ENCODE measurements at places on chromosomes 3 and 15.

DNA sequence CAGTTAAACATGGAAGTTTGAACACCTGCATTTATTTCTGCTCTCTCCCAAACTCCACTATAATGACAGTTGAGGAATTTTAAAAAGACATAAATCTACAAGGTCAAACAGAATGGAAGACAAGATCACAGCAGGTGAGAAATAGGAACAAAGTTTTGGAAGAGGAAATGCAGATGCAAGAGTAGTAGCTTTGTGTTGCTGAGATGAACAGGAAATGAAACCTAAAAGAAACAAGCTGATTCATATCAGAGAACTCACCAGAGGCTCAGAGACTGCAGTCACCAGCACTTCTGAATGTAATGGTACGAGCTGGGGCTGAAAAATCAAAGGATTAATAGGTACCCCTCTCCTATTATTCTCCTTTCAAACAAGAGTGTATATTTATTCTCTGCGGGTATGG, 459.9 kb downstream of the RAP2B start:
- peaks cover 62% of the 10 kb centered on the region for H3K4me1 ChIP-seq
- H3K36me3 ChIP-seq: peaks cover 15% of the 10 kb centered on the region
- peak overlapping the region; percentile 91 for H3K27ac ChIP-seq
- no peaks in the 10 kb centered on the region for H3K27me3 ChIP-seq

- H3K27ac ChIP-seq: no peak overlapping the region
- DNase-seq: no peak
- H3K27me3 ChIP-seq: peaks cover 9% of the 10 kb centered on the region
- no peaks in the 10 kb centered on the region for H3K36me3 ChIP-seq
Observed at GRCh38 chr3:57446318-57446841, 97.8 kb downstream of the DNAH12 start.

GRCh38 chr3:16033889-16034687, 140.4 kb upstream of the GALNT15 start:
- H3K36me3 ChIP-seq: no peaks in the 10 kb centered on the region
- DNase-seq: no peak
- no peaks in the 10 kb centered on the region for H3K4me1 ChIP-seq
- H3K27ac ChIP-seq: no peak overlapping the region
- no peak overlapping the region for H3K4me3 ChIP-seq

DNA sequence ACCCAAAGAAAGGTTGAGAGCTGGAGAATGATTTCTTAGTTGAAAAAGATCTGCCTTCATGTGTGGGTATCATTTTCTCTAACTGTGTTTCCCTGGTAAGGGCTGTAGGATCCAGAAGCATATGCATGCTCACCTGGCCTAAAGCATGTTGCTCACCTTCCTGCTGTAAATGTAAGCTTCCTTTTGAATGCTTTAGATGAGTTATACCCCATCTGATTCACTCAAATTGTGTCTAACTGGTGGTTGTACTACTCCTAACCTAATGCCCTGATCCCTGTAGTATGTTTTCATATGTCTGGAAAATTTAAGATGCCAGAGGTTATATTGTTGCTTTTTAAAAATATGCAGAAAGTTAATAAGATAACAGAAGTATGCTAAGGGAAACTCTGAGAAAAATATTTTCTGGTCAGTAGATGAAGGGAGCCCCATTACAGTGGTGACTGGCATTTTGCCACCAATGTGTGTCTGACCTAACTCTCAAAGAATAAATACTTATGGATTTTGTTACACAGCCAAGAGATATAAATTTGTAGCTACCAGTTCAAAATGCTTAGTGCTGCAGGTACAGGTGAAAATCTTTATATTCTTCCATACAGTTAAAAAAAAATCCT, 7.7 kb downstream of the FILIP1L start:
- H3K4me3 ChIP-seq: no peak overlapping the region
- no peaks in the 10 kb centered on the region for H3K27me3 ChIP-seq
- H3K4me1 ChIP-seq: peaks cover 32% of the 10 kb centered on the region
- H3K27ac ChIP-seq: peak overlapping the region; percentile 90

DNA sequence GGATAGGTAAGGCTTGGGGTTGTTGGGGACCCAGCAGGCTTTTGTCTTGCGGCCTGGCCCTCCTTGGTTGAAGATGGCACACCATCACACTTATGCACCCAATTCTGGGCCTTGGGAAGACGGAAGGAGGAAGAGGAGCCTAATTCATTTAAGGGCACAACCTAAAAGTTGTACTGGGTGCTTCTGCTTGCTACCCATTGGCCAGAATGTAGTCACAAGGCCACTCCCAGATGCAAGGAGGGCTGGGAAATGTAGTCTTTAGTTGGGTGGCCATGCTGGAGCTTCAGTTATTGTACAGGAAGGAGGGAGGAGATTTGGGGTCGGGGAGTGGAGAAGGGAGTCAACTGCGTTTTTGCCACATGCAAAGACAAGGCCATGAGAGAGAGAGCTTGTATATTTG, 109.2 kb downstream of the TMEM266 start:
- DNase-seq: no peak
- no peak overlapping the region for H3K27ac ChIP-seq
- no peaks in the 10 kb centered on the region for H3K4me1 ChIP-seq
- H3K36me3 ChIP-seq: no peaks in the 10 kb centered on the region

- H3K27me3 ChIP-seq: peaks cover 31% of the 10 kb centered on the region
- no peak overlapping the region for H3K27ac ChIP-seq
- H3K4me1 ChIP-seq: no peaks in the 10 kb centered on the region
- H3K36me3 ChIP-seq: no peaks in the 10 kb centered on the region
Observed at GRCh38 chr3:127403795-127404194, 115.9 kb upstream of the PRR20G start.

- no peak overlapping the region for H3K27ac ChIP-seq
- no peaks in the 10 kb centered on the region for H3K36me3 ChIP-seq
- no peak for DNase-seq
- no peaks in the 10 kb centered on the region for H3K27me3 ChIP-seq
- no peak overlapping the region for H3K4me3 ChIP-seq
- no peaks in the 10 kb centered on the region for H3K4me1 ChIP-seq
Observed at GRCh38 chr3:174365796-174366195, 493.3 kb upstream of the NAALADL2 start.

DNA sequence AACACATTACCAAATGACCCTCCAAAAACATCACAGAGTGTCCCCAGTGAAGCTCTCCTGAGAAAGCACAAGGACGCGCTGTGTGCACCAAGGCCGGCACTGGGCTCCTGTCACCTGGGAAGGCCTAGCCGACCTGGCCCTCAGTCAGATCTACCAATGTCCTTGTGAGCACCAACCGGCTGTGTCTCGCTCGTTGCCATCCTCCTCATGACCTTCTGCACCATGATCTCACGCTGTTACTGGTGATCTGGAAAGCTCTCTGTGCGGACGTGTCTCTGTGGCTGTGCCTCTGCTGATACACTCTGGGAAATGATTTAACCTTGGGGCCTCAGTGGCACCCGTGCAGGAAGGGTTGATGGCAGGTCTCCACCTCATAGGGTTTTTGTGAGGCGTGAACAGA, 24.2 kb downstream of the ZXDC start:
- no peak overlapping the region for H3K4me3 ChIP-seq
- no peaks in the 10 kb centered on the region for H3K27me3 ChIP-seq
- DNase-seq: no peak

- no peaks in the 10 kb centered on the region for H3K27me3 ChIP-seq
- DNase-seq: no peak
- H3K27ac ChIP-seq: no peak overlapping the region
- H3K4me1 ChIP-seq: no peaks in the 10 kb centered on the region
- no peak overlapping the region for H3K4me3 ChIP-seq
Observed at GRCh38 chr3:82978368-82978767, 1216.9 kb upstream of the GBE1 start.

- no peak overlapping the region for H3K4me3 ChIP-seq
- peaks cover 2% of the 10 kb centered on the region for H3K27me3 ChIP-seq
- H3K4me1 ChIP-seq: peaks cover 18% of the 10 kb centered on the region
- H3K36me3 ChIP-seq: no peaks in the 10 kb centered on the region
- H3K27ac ChIP-seq: no peak overlapping the region
Observed at GRCh38 chr3:45204136-45204535, 22.0 kb downstream of the TMEM158 start.

DNA sequence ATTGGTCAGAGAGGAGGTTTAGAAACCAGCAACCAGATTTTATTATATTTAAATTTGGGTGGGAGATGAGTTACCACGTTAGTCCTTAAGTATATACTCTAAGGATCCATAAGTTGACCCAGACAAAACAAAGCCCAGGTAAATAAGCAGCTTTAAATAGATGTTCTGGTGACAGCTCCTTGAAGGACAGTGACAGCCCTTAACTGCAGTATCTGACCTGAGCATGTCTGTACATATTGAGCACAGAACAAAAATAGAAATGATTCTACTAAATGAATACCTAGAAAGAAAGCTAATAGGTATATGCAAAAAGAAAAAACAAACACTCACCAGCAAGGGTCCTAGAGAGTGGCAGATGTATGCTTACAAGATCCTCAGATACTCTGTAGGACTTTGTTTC, 63.0 kb downstream of the UBR1 start:
- DNase-seq: no peak
- no peaks in the 10 kb centered on the region for H3K27me3 ChIP-seq
- no peak overlapping the region for H3K27ac ChIP-seq
- peaks cover 92% of the 10 kb centered on the region for H3K36me3 ChIP-seq

GRCh38 chr15:87207990-87208580, 1048.5 kb downstream of the NTRK3 start:
- H3K27ac ChIP-seq: no peak overlapping the region
- no peaks in the 10 kb centered on the region for H3K36me3 ChIP-seq
- no peak for DNase-seq
- no peak overlapping the region for H3K4me3 ChIP-seq
- peaks cover 13% of the 10 kb centered on the region for H3K27me3 ChIP-seq

GRCh38 chr3:12232785-12233300, 56.0 kb upstream of the PPARG start:
- H3K27me3 ChIP-seq: peaks cover 44% of the 10 kb centered on the region
- H3K4me1 ChIP-seq: peaks cover 26% of the 10 kb centered on the region
- peak overlapping the region; percentile 12 for H3K4me3 ChIP-seq
- no peaks in the 10 kb centered on the region for H3K36me3 ChIP-seq
- DNase-seq: no peak

- no peak for DNase-seq
- H3K4me1 ChIP-seq: no peaks in the 10 kb centered on the region
- no peak overlapping the region for H3K4me3 ChIP-seq
- no peaks in the 10 kb centered on the region for H3K36me3 ChIP-seq
Observed at GRCh38 chr3:70180664-70181063, 131.8 kb downstream of the MDFIC2 start.

- peaks cover 19% of the 10 kb centered on the region for H3K36me3 ChIP-seq
- H3K4me1 ChIP-seq: peaks cover 72% of the 10 kb centered on the region
- no peak for DNase-seq
Observed at GRCh38 chr3:38173834-38174418, 8.6 kb downstream of the OXSR1 start.

GRCh38 chr15:53739651-53740050, 19.8 kb downstream of the WDR72 start:
- H3K27ac ChIP-seq: no peak overlapping the region
- peaks cover 6% of the 10 kb centered on the region for H3K27me3 ChIP-seq
- H3K4me1 ChIP-seq: no peaks in the 10 kb centered on the region
- H3K4me3 ChIP-seq: no peak overlapping the region
- no peaks in the 10 kb centered on the region for H3K36me3 ChIP-seq

DNA sequence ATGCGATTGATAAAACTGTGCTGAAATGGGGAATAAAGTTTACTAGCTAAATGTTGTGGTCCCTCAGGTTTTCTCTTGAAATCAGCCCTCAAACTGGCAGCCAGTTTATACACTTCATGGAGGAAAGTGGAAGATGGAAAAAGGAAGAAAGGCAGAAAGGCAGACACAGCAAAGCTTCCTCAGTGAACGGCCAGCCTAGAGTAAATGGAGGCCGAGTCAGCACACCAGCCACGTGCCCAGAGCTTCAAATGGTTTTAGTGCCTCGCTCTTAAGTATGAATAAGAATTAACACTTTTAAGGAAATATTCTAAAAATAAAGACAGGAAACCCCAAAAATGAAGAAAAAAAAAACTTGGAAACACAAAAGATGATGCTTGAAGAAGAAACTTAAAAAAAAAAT, 48.3 kb downstream of the GNB4 start:
- no peak for DNase-seq
- no peaks in the 10 kb centered on the region for H3K4me1 ChIP-seq
- no peak overlapping the region for H3K27ac ChIP-seq
- no peak overlapping the region for H3K4me3 ChIP-seq
- peaks cover 36% of the 10 kb centered on the region for H3K36me3 ChIP-seq
